Caudate nucleus (tissue), 63 donors: ENCODE measurements at places on chromosomes 6 and 20.

DNA sequence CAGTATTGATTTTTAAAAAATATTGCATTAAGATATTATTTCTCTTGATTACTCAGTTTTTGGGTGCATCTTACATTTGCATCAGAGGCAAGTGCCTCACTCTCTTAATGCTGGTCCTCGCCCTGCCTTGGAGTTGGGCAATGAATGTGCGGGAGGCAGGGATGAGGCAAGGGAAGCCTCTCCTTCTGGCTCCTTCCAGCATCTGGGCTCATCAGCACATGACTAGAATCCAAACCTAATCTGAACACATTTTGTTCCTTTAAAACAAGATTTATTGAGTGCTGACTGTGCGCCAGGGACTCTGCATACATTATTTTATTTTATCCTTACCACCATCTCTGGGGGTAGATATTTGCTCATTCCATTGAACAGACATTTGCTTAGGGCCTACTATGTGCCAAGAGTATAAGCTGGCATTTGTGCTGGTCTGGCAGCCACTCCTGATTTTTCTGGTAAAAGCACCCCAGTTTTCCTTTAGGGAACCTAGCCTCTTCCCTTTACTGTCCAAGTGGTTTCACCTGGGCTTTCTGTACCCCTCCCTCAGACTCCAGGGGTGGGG, 71.9 kb upstream of the ZNFX1 start:
- no peak for DNase-seq

GRCh38 chr20:17699931-17700351, at the start of gene BANF2:
Gene BANF2 (plus strand): TSS chr20:17699966. CDS start chr20:17725026, 25,060 bp downstream.
- no peak for DNase-seq

GRCh38 chr20:50394569-50394968, 115.6 kb upstream of the PTPN1 start:
- no peak for DNase-seq

DNA sequence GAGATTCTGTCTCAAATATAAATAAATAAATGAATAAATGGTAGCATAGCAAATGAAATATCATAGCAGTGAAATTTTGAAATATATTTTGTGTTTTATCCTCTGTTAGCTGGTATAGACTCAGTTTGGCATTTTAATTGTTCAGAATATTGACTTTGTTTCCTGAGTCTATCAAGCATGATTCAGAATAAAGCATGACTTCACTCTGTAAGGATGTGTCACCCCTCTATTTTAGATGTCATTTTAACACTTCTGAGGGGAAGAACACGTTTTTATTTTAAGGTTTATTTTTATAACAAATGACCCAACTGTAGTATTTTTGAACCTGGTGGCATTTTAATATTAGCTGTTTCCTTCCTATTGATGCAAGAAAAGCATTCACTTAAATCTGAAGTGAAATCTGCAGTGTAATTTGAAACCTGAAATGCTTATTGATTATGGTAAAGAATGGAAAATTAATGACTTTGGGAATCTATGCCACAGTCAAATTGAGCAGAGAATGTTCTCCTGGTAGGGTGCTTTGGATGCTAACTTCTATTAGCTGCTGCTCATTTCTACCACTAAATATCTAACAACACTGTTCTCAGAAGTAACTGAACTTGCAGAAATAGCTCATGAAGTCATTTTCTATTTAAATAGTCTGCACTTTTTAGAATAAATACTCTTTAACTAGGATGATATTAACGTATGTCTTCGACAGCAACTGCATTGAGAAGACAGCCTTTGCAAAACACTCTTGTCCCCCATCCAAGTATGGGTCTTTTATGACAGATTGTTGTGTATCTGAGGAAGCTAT, 114.2 kb downstream of the SOX4 start:
- no peak for DNase-seq

GRCh38 chr20:9100691-9101090, 31.8 kb downstream of the PLCB4 start:
- DNase-seq = no peak

GRCh38 chr20:57624124-57624523, 3.9 kb upstream of the ZBP1 start:
- DNase-seq = no peak
